ENCODE measurements at places on chromosomes 16 and 17.

DNA sequence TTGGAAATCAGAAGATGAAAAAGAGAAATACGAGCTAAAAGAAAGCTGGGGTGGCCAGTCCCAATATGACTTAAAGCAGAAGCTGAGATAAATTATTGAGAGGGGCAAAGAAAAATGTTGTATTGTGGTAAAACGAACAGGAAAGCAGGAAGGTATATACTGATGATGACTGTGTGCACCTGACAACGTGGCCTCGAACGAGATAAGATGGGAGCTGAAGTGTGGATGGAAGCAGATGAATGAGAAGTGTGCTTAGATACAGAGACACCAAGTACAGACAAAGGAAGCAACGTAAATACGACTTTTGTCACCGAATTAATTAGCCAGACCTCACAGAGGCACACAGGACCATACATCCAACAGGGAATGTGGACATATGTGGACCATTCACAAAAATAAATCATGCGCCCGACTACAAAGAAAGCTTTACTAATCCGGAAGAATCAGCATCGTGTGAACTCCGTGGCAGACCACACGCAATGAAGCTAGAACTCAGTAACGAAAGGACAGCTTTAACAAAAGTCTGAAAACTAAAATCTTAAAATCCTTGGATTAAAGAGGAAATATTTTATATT is 218.7 kb downstream of the RPTOR start:
- DNase-seq, result no peak

GRCh38 chr16:46982335-46982734 is 8.9 kb upstream of the DNAJA2 start:
- no peak for DNase-seq

DNA sequence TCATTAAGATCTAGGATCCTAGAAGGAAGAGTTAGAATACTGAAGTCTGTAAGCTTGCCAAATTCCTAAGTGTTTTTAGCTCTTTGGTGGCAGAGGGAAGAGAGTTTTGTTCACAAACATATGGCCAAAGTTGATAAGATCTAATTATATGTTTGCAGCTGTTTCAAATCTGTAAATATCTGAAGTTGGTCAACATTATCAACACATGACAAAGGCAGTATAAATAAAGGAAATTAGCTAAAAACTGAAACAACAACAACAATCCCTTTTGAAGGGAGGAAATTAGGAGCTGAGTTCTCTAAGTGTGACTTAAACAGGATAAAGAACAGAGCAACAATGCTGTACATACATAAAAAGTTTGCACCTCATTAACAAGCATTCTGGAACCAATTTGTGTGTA is 208.7 kb downstream of the KCNJ2 start:
- DNase-seq, result no peak

DNA sequence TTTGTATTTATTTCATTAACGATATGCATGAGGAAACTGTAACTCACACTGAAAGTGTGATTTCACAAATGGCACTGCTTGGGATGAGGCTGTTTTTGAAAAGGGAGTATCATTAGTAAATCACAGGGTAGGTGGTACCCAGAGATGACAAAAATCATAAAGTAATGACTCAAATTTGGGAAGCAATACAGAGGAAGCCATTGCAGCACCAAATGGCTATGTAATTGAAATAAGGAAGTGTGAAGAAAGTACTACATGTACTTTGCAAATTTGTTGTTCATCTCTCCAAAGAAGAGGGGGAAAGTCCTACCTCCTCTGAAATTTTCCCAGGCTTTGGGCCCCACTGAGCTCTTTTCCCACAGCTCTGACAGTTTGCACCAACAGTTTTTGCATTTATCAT is 12.3 kb upstream of the ABCC12 start:
- no peak for DNase-seq

GRCh38 chr16:20137194-20137593 is 63.5 kb upstream of the GPR139 start:
- DNase-seq, result no peak

GRCh38 chr17:49053171-49053829 is 56.1 kb downstream of the IGF2BP1 start:
- no peak for DNase-seq

DNA sequence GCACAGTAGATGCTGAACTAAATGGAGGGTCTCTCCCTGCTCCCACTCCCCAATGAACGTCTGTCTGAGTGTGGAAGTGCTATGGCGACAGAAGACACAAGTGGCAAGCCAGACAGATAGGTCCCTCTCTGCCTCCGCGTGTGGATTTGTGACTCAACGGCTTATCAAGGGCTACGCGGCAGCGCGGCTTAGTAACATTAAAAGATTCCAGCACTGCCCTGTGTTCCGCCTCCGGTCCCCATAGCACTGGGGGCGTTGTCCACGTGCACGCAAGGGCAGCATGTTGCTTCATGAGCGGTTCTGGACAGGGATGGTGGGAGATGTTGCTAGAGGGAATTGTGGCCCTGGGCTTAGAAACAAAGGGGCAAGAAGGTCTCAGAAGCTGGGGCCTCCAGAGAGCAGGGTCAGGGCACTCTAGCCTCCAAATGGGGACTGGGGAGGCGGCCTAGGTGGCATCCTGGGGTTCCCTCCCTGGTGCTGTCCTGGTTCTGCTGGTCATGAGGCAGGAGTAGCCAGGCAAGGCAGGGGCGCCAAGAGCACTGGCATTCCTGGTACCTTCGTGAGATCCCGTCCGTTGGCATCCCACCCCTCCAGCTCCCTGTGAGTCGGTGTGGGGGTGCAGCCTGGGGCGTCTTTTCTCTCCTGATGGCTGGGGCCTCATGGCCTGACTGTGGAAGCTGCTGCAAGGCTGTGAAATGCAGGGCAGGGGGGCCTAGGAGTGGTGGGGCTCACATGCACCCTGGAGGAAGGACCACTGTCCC is 9.1 kb downstream of the CRHR1 start:
- no peak for DNase-seq

DNA sequence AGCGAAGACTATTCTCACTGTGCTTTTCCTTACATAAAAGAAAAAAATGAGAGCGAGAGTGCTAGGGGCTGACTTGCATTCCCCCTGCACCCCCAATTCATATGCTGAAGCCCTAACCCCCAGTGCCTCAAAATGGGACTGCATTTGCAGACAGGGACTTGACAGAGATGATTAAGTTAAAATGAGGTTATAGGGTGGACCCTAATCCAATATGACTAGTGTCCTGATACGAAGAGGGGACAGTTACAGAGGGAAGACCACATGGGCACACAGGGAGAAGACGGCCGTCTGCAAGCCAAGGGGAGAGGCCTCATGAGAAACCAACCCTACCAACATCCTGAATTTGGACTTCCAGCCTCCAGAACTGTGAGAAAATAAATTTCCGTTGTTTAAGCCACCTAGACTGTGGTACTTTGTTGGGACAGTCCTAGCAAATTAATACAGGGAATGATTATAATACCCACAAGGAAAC is 1.6 kb upstream of the TMEM220 start:
- no peak for DNase-seq

DNA sequence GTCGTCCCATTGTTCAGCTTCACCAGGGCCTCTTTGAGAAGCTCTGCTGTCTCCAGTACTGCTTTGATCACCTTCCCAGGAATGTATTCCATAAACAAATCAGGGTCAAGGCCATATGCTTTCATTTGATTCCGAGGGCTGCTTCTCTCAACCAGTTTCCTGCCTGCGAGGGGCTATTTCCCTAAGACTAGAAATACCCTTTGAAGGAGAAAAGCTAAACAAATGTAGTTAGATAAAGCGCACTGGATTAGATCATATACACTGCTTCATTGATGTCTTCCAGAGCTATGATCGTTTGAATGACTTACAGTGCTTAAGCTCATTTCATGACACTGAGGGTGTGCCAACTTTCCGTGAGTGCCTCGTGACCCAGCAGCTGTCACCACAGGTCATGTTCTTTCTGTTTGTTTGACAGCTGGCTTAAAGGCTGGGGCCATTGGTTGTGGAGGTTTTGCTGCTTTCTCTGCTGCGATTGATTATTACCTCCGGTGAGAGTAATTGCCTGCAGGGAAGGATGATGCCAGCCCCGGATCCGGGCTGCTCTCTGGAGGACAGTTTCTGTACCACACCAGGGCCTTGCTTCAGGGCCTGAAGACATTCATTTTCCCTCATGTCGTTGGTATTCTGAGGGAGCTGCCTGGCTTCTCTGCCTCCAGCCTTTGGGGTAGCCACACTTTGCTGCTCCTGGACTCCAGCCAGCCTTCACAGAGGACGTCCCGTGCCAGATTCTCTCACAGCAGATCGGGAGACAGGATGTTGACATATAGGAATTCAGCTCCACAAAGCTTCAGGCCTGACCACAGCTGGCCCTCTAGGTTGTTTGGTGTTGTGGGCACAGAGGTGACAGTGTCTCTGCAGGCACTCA is 3.9 kb downstream of the TIMM22 start:
- DNase-seq, result no peak

- no peak for DNase-seq
Observed at GRCh38 chr16:89051521-89052166, 42.0 kb upstream of the ACSF3 start.

GRCh38 chr17:27488231-27488630 is 32.0 kb downstream of the KSR1 start:
- no peak for DNase-seq

DNA sequence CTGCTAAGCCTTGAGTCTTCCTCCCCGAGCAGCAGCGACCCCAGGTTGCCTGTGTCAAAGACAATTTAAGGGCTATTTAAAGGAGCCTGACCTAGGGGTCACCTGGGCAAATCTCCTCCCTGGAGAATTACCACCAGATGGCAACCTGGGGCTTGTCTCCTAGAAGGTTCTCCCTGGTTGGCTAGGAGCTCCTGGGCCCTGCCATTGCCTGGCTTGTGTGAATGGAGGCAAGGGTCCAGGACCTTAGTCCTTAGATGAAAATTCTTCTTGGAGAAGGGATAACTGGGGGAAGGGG is 51.3 kb upstream of the TAC4 start:
- DNase-seq, result no peak
